Posterior cingulate gyrus (tissue), 11 donors: ENCODE measurements at places on chromosomes 7 and 10.

DNA sequence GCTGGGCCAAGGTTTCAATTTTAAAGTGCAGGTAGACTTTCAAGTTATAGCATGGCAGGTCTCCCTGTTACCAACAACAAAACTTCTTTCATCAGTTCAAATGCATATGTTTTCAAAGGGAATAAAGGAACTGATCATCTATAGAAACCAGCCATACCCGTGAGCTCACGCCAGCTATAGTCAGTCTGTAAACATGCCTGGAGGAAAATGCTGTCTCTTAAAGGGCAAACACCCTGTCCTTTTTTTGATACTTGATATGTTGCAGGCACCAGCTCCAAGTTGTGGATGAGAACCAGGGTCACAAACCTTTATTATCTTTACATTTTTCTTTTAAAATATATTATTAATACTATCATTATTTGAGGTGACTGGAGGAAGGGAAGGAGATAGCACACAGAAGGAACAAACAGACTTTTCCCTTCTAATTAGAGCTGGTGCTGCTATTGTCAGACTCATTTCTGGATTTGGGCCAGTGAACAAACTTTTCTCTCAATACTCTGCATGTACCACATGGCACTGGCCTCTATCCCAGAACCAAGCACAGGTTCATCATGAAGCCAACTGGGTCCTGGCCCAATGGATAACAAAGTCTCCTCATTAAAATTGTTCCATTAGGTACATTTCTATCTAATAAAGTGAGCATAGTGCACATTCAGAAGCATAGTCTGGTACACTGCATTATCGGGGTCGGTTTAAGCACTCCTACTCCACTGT, 1102.4 kb downstream of the SORCS3 start:
- no peak for DNase-seq

GRCh38 chr7:28155964-28156363, 24.6 kb downstream of the JAZF1 start:
- no peak for DNase-seq

DNA sequence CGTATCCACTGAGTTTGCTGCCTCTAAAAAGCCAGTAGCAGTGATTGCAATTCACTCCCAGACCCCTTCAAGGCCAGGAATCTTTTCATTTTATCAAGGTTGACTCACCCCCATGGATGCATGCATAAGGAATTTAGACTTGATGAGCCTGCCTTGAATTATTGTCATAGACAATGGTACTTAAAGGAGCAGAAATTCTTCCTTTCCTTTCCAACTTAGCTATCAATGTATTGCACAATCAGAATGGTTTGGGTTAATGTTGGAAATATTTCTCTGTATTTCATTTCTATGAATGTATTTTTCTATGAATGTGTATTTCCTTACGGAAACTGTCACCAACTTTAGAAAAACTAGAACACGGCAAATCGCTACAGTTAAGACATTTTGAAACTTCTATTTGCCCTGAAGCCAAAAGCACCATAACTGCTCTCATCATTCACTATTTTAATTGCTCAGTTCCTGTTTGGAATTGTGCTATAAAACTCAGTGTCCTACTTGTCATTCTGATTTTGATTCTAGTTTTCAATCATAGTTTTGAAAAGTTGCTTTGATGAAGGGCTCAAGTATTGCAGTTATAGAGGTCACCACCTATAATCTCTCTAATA, 355.7 kb upstream of the AKR1E2 start:
- no peak for DNase-seq

GRCh38 chr7:26457696-26458327, 166.2 kb downstream of the SNX10 start:
- DNase-seq = no peak

DNA sequence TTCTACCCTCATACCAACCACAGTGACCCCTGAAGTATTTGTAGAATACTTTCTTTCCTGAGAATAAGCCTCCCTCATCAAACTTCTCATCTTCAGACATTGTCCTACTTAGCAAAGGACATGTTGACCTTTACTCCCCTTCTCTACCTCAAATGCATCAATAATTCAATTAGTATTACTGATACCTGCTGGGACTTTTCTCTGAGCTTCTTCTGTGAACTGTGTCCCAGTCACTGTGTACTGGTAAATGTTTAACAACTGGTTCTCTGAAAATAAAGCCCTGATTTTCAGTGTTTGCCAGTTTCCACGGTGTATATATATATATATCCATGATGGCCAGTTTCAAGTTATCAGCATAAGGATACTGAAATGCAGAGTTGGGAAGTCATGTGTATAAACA, 12.2 kb downstream of the PANK1 start:
- no peak for DNase-seq

- DNase-seq = no peak
Observed at GRCh38 chr7:144006029-144006691, 6.0 kb downstream of the OR6B1 start.

DNA sequence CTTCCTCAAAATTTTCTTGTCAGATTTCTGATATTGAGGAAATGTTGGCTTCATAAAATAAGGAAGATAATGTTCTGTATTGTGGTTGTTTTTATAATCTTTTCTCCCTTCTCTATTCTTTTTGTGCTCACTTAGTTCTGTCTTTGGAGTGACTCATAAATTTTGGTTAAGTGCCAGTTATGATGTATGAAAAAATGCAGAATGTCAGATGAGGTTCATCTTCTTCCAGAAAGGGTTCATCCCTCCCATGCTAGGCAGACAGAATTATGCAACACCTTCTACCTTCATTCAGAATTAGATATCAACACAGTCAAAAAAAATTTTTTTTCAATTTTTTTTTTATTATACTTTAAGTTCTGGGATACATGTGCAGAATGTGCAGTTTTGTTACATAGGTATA, 36.6 kb upstream of the CYP2C19 start:
- DNase-seq = no peak

GRCh38 chr7:153518201-153518984, 533.8 kb upstream of the DPP6 start:
- DNase-seq = no peak

DNA sequence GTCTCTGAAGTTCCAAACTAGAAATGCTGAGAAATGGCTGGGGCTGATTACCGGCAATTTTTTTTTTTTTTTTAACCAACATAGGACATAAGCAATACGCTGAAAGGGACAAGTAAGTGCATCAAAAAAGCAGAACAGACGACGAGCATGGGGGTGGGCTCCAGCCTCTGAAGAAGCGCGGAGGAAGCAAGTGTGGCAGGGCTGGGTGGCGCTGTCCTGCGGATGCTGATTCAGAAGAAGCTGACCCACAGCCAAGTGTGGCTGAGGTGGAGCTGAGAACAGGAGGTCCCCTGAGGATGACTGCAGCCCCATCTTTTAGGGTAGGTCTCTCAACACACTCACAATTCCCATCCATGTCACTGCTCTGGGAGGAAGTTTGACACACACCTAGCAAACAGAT, 65.6 kb downstream of the CTBP2 start:
- no peak for DNase-seq

DNA sequence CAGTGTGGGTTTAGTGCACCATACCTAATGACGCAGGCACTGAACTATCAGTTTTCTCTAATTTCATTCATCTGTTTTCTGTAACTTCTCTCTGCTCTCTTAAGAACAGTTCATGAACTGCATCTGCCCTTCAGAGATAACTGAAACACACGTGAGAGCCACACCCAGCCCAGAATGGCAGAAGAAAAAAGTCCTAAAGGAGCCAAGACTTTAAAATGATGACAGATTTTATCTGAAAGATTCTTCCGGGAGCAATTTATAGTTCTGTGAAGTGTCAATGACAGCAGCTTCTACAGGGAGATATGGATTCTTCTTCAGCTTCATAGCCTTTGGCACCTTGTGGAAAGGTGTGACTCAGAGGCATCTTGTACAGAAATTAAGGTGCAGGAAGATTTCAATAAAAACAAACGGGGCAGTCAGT, 211.5 kb upstream of the SLC26A5 start:
- no peak for DNase-seq

- DNase-seq = no peak
Observed at GRCh38 chr10:112213836-112214235, 30.3 kb upstream of the GPAM start.
